ENCODE measurements at places on chromosomes 3 and 15.

DNA sequence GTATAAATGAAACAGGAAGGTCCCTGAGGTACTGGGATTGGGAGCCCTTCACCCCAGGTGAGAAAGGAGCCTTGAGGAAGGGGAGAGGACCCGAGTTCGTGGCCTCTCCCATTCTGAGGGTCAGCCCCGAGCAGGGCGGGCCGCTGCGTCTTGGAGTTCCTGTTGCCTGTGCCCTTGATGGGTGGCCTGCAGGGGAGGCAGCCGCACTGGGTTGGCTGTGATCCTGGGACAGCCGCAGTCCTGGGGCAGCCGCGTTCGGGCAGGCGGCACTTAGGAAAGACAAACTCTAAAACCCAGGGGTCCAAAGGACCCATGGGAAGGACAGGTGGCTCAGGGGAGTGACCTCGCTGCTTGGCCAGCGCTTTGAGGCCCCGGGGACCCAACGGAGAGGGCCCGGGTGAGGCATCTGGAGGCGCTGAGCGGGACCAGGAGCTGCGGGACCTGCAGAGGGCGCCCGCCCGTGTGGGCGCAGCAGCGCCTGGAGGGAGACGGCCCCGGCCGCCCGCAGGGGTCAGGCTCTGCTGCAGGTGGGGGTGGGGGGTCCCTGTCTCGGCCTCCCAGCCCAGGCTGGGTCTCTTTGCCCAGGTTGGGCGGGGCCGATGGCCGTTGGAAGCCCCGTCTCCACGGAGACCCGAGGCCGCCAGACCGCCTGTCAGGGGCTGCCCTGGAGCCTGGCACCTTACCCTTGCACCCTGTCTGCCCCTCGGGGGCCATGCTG, 65.1 kb downstream of the HMCES start:
- no peak for DNase-seq

DNA sequence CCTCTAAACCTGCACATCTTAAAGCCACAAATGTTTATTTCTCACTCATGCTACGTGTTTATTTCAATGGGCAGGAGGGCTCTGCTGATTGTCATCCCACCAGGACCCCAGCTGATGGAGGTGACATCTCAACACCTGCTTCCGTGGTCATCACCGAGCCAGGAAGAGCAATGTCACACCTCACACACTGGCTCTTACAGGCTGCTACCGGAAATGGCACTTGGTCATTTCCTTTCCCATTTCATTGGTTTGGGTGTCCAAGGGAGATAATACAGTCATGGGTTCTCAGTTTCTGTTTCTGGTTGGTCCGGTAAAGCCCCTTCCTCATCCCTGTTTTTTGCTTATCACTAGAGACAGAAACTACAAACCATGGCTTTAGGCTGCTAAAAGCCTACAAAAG, 41.9 kb downstream of the ABHD2 start:
- DNase-seq = no peak

- DNase-seq = no peak
Observed at GRCh38 chr15:35095941-35096340, 10.8 kb upstream of the NANOGP8 start.

DNA sequence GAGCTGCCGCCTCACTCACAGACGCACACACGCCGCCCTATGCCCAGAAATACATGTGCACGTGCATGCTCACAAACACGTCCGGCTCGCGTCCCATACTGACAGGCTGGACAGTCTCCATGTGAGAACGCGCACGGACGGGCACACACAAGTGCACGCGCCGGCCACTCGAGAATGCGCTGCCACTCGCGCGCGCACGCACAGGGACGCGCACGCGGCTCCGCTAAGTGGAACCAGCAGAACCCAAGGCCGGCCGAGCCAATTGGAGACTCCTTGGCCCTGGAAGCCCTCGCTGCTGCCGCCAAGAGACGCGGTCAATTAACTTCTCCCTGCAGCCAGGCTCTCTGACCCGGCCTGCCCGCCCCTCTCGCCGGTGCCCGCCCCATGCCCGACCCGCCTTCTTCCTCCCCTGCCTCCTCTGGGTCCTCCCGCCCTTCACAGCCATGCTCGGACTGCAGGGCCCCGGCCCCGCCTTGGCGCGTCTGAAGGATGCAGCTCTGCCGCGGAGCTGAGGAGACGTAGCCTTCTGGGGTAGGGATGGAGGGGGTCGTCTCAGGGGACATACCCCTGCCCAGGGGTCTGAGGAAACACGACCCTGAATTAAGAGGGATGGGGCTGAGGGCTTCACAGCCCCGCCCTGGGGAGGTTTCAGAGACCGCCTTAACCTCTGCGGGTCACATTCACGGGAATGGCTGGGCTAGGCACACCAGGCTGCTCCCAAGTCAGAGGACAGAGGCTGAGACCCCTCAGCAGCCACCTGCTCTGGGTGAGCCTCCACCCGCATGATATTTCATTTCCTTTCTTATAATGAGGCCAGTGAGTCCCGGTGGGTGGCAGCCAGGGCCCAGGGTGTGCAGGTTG, 15.0 kb downstream of the PTH1R start:
- DNase-seq = no peak

GRCh38 chr3:193895409-193895808, 240.5 kb upstream of the HES1 start:
- DNase-seq = no peak

DNA sequence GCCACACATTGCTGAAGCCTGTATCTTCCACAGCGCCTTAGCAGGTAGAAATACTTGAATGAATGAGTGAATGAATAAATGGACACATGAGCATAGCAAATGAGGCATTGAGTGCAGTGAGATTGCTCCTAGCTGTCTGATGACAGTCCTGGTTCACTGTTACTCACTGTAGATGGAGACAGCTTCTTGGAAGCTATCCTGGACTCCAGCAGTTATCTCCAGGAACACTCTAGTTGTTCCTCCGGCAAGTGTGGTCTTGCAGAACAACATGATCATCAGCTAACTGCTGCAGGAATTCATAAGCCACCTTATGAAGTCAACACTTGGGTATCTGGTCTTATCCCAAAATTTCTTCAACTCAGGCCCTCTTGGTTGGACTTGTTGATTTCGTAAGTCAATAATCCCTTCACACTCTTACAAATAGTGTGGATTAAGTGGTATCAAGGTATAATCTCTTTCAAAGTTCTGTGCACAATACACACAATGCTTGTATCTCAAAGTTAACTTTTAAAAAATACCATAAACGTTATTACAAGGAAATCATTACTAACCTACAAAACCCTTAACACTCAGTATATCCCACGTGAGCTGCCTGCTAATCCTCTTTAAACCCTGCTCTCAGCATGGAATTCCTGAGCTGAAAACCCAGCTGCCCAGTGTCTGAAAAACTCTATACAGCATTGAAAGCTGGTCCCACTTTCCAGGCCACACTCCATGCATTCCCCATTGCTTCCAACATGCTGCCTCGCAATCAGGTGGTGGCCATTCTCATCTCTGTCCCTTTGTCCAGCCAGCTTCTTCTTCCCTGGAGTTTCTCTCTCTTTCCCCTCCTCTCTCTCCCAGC, 14.4 kb upstream of the ZBTB38 start:
- DNase-seq = no peak

DNA sequence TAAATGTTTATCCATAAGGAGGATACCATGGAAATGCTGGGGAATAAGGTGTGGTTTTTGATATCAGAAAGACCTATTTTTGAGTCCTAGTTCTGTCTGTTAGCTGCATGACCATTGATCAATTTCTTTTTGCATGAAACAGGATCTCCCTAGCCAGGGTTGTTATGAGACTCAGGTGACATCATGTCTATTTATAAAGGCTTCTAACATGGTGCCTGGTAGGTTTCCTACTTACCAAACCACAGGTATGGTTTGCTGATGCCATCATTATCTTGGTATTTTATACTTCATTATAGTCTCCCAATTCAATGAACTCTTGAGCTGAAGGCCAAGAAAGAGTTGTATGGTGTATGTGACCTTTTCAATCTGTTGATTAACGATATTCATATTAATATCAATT, 144.0 kb downstream of the CLSTN2 start:
- no peak for DNase-seq

DNA sequence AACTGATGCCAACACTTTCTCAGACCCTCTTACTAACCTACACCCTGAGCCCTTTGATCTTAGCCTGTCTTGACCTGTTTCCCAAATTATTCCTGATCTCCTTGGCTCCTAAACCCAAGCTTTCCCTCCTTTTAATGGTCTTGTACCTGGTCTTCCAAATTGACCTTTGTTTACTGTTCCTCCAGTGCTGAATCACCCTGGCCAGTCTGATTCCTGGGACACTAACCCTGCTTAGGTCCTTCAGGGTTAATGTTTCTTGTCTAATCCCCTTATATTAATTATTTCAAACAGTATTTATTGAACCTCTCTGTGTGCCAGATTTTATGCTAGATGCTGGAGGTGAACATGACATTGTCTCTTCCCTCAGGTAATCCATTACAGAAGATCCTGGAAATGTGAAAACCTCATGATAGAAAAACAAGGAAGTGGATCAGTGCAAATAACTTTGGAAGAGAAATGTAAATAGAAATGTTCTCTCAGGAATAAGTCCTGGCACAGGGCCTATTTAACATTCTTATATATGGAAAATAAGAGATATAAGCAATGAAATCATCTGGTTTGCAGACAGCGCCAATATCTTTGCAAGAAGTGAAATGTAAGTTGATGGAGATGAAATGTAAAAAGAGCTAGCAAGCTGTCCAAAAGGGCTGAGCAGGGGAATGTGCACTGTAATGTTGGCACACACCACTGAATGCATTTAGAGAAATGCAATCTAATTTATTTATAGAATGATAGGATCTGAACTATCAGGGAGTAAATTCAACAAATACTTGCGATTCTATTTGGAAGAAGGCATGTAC, 20.7 kb downstream of the HGD start:
- no peak for DNase-seq

DNA sequence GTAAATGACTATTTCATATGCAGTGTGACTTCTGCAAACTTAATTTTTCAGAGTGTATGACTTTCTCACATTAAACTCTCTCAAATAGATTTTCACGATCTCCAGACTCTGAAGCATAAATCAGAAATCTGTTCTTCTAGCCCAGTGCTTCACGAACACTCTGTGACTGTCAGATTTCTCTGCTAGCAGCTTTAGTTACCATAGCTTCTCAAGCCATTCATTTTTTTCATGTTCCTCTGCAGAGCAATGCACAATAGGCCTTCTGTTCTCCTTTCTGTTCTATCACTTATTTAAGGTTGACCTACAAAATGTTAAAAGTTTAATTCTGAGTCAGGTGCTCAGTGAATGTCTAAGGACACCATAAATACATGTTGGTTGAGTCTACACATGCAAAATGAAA, 1102.2 kb downstream of the TUSC7 start:
- no peak for DNase-seq

- no peak for DNase-seq
Observed at GRCh38 chr3:150202711-150203110, 205.4 kb upstream of the TSC22D2 start.

GRCh38 chr3:12948891-12949711, 107.7 kb upstream of the RPL32 start:
- no peak for DNase-seq

- DNase-seq = no peak
Observed at GRCh38 chr15:22880981-22881738, 42.7 kb downstream of the NIPA2 start.

All from HAP-1 (cell line).